LHCN-M2 (cell line): ENCODE measurements at places on chromosomes 11 and 22. TPM values are rescaled to one million over a fixed set of nuclear protein-coding genes. Genes with fewer than 3 reads are reported as not detected.

DNA sequence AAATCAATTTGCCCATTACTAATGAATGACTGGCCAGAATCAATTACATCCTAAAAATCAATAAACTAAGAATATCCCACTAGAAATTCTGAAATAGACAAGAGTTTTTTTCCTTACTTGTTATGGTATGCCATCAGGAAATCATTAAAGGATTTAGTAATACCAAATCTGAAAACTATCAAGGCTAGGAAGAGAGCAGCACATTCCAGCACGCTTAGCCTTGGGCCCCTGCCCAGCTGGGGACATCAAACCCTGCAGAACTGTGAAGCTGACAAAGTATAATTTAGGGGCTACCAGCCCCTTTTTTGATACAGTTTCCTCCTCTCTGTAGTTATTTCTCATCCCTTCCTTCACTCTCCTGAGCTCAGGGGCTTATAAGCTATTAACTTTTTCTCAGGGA lies 247.8 kb upstream of the ZC3H12C start:
- DNase-seq: no peak

DNA sequence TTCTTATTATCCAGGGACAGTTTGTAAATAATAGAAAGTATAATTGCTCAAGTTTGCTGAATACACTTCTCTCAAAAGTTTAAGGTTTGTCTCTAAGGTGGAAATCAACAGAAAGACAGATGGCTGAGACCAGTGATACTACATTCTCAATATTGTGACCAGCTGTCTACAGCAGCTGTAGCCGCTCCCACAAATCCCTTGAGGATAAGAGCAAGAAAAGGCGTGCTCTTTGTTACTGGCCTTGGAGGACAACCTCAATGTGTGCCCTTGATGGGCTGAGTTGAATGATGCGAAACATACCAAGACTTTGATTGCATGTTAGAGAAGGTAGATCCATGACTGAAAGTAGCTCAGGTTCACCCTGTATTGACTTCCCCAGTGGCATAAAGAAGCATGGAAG lies 6.1 kb downstream of the OR6M1 start:
- DNase-seq: peak; percentile 72

DNA sequence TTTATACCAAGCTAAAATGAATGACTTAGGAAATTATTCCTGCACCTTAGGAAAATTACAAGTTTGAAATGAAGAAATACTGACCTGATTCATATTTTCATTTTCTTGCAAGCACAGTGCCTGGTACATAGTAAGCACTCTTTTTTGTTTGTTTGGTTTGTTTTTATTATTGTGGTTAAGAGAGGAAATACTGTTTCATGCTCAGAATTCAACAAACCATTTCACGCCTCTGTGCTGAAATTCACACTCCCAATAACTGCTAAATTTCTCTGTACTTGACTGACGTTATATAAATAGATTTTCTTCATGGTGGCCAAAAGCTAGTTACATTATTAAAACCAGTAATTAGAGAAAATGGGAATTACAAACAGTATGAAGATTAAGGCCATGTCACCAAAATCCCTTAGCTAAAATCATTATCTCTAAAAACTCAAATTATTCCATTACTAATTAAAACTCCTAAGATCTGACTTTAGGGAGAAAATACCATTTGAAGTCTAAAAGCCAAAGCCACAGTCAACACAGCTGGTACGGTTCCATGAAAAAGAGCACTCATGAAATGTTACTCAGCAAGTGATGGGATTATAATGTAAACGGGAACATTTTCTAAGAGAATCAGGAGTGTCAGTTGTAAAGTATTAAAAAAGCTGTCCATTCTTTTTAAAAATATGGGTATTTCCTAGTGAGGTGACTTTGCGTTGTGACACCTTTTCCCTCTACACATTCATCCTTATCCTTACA lies 77.8 kb upstream of the DDI1 start:
- no peak for DNase-seq

DNA sequence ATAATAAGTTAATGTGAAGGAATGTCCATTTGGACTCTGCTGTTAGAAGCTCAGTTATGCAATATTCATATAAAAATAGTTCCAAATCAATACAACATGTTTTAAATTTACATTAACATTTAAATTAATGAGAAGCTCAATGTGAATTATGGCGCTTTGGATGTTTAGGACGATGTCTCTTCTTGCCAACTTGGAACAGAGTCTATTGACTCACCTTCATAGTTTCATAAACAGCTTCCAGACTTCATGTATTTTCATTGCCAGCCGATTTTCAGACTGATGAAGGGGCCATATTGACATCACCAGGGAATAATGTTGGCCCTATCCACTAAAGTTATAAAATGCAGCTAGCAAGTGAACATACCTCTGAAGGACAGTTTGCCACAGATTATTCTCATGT lies 1136.2 kb downstream of the LRRC4C start:
- no peak for DNase-seq

DNA sequence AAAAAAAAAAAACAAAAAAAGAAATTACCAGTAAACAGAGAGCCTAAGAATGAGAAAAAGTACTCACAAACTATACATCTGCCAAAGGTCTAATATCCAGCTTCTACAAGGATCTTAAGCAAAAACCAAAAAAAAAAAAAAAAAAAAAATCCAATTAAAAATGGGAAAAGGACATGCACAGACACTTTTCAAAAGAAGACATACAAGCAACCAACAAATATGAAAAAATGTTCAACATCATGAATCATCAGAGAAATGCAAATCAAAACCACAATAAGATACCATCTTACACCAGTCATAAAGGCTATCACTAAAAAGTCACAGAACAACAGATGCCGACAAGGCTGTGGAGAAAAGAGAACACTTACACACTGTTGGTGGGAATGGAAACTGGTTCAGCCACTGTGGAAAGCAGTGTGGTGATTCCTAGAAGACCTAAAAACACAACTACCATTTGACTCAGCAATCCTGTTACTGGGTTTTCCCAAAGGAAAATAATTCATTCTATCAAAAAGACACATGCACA lies 18.3 kb downstream of the MS4A6A start:
- peak; percentile 1 for DNase-seq

GRCh38 chr11:57432149-57432561 lies 5.2 kb upstream of the SLC43A3 start:
- DNase-seq: no peak

- DNase-seq: no peak
Measured at GRCh38 chr11:114015117-114015516, 40.2 kb downstream of the HTR3A start.

DNA sequence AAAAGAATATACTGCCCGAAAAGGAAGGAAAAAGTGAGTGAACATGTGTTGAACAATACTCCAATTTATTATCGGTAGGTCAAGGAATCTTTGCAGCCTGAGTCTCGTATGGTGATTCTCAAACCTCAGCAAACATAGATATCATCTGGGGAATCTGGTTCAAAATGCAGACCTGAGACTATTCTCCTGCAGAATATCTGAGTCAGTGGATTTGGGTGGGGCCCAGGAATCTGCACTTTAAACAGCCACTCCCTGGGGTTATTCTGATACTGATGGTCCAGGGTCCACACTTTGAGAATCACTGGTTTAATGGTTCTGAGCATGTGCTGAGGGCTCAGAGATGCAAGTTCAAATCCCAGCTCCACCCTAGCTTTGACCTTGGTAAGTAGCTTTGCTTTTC lies 53.6 kb upstream of the GRK3 start:
- DNase-seq: no peak

GRCh38 chr22:32326647-32327046 lies 31.0 kb upstream of the RFPL3 start:
- DNase-seq: no peak

GRCh38 chr11:35464308-35464707 lies 45.0 kb upstream of the SLC1A2 start:
- DNase-seq: peak; percentile 77

GRCh38 chr11:100778166-100778785 lies 91.2 kb downstream of the ARHGAP42 start:
- DNase-seq: peak; percentile 56

GRCh38 chr22:37607010-37607934 lies 1.4 kb upstream of the GGA1 start:
- DNase-seq: peak; percentile 43

- no peak for DNase-seq
Measured at GRCh38 chr11:115326526-115326925, 177.7 kb downstream of the CADM1 start.

The NPAS4 gene
- total RNA-seq: 0.13 TPM in 1 of 2 replicates, not detected in the other

The GRIA4 gene
- not detected in 2 replicates for total RNA-seq

The SCGB1C1 gene
- not detected in 2 replicates for total RNA-seq

The MRGPRE gene
- not detected in 2 replicates for total RNA-seq
